ENCODE measurements at places on chromosomes 6 and 20.

DNA sequence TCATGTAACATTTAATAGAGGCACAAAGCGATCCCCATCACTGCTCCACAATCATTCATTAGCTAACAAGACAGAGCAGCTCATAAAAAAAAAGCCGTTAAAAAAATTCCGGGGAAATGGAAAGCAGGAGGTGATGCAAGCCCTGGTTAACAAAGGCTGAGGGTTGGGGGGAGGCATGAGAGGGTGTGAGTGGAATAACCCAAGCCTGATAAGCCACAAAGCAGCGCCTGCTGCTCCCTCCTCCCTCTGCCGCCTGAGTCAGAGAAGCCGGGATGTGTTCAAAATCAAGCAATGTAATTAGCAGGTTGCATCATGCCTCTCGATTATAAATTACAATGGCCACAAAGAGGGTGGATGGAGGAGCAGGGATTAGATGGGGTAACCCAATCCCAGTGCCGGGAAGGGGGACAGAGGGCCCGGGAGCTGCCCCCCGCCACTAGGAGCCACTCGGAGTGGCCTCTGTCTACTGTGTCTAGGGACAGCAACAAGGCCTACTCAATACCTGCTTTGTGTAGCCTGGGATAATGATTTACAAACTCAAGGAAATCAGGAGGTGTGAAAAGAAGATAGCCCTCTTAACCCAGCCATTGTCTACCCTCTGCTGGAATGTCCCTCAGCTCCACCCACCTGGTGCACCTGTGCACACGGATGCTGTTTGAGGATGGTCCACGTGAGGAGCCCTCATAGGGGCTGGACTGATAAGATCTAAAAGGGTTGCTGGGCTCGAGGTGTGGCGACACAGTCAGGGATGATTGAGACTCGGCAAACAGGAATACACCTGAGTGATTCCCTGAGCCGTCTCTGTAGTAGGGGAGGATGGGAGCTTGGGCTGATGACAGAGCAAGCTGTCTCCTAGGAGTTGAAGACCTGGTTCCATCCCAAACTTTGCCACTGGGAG lies 156.9 kb downstream of the VEGFA start:
- peak; percentile 98 for DNase-seq

DNA sequence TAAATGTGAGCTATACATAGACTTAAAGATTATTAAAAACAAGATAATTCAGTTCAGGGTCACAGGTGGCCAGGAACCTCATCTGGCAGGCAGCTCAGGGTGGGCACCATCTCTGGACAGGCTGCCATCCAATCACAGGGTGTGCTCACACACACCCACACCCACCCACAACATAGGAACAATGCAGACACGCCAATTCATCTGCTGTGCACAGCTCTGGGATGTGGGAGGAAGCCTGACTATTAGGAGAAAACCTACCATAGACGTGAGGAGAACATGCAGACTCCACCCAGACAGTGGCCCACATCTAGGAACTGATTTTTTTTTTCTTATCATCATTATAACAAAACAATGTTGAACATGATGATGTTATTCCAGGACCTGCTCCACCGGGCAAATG lies 286.7 kb downstream of the PRL start:
- no peak for DNase-seq

DNA sequence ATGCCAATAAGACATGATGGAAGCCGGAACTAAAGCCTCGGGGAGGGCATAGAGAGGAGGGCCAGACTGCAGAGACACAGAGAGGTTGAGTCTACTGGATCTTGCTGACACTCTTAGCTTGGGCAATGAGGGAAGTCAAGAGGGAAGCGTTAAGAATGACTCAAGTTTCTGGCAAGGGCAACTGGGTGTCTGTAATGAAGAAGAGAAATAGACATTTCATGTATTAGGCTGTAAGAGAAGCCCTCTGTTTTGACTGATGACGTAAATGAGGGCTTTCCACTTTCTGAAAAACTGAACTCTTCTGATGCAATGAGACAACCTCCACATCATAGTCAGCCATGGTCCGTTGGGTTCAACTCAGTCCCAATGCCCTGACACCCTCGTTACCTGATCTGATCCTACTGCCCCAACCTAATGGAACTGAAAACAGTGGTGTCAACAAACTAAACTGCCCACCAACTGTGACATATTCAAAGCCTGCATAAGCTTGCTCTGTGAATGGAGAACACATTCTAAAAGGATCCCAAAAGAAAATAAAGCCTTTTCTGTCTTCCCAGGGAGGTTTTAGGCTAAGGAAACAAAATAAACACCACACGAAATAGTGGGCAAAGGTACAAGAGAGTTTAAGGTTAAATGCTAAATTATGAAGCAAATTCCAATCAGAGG lies 45.8 kb upstream of the PNRC1 start:
- peak; percentile 90 for DNase-seq

DNA sequence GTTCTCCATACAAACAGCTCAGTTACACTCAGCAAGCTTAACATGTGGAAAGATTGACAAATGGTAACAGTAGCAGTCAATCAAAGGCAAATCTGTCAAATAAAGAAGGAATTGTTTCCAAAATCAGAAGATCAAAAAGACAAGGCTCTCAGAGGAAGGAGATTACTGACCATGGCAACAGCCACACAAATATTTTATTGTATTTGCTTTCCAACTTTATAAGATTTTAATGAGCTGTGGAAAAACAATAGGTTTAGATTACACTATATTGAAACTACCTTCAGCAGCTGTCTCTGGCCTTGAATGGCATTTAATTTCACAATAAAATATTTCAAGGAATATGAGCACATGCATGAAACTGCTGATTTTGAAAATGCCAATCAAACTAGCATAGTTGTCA lies 1143.9 kb upstream of the GJE1 start:
- peak; percentile 36 for DNase-seq

- no peak for DNase-seq
Measured at GRCh38 chr6:40473026-40473425, 114.1 kb downstream of the LRFN2 start.

DNA sequence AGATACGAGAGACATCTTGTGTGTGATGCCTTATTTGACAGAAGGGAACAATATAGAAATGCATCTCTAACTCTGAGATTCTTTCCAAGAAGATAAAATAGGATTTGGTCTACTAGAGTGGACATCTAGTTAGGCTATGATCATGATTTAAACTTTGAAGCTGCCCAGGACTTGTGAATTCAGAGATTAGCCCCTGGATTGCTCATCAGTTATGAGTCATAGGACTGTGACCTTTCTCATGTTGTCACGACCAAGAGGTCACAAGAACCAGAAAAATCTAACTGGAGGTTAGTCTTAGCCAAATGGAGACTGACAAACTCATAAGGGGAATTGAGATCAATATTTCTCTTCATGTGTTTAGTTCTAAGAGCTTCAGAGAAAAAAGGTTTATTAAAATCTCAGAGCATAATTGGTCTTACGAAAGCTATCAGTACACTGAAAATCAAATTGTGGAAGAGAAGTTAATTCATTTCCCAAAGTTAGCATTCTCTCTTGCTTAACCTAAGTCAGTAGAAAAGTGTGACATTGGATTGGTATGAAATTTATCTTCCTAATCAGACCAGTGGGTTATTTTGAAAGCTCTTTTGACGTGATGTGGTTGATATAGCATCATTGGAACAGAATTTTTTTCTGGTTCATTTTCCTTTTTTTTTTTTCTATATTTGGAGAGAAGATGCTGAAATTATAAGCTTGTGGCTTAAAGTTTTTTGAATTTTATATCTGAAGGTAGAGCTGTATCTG lies 245.7 kb downstream of the RNF144B start:
- peak; percentile 8 for DNase-seq

GRCh38 chr6:69069881-69070280 lies 434.8 kb downstream of the ADGRB3 start:
- DNase-seq = no peak

GRCh38 chr20:2998728-2999127 lies 44.7 kb upstream of the GNRH2 start:
- DNase-seq = no peak

DNA sequence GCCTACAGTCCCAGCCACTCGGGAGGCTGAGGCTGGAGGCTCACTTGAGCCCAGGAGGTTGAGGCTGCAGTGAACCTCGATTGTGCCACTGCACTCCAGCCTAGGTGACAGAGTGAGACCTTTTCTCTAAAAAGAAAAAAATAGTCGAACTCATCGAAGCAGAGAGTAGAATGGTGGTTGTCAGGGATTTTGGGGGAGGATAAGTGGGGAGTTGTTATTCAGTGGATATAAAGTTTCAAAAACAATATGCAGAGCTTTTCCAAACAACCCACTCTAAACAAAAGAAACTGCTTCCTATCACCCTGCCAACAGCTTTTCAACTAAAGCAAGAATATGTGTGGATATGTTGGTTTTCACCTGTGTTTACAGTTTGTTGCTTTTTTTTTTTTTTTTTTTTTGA lies 11.6 kb upstream of the MAK start:
- no peak for DNase-seq

- DNase-seq = no peak
Measured at GRCh38 chr6:26412228-26412627, 10.2 kb downstream of the BTN3A1 start.

DNA sequence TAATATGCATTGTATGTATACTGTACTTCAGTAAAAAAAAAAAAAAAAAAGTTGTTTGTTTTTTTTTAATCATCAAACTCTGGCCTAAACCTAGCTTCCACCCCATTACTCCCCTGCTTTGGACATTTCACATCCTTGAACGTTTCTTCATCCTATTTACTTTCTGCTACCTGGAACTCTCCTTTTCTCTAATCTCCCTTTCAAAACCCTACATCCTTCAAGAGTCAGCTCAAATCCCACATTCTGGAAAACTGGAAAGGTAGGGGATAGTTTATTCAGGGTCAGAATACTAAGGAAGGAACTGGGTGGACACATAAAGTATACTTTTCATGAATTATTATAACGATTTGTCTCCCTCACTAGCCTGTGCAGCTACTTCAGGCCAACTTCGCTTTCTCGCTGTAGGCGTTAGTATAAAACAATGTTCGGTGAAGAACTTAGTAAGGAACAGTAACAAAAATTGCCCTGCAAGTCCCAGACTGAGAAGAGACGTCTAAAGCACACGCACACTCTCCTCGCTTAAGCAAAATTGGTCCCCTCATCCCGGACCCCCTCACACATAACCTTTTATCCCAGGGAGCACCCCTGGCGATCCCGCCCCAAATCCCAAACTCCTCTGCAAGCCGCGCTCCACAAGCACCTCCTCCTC lies 775 bp downstream of the PIGU start:
- no peak for DNase-seq

GRCh38 chr20:50108556-50109235 lies 4.3 kb downstream of the UBE2V1 start:
- DNase-seq = no peak

DNA sequence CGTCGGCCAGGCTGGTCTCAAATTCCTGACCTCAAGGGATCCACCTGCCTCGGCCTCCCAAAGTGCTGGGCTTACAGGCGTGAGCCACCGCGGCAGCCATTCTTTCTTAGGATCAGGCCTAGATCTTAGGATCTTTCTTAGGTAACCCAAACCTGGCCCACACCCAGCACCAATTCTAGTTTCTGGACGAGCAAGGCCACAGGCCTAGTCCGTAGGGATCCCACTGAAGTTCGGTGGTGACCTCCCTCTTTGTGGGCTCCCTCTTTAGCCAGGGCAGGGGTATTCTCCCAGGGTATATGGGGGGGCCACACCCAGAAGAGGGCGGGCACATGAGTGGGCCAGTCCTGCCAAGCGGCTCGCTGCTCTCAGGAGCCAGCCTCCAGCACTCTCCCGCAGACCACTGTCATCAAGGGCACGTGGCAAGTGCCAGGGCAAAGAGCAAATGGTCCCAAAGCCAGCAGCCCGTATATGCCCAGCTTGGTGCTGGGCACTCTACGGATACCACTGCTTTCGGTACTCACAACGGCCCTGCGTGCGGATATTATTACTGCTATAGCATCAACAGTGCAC lies 6.5 kb downstream of the PXDC1 start:
- no peak for DNase-seq

- DNase-seq = no peak
Measured at GRCh38 chr6:108989700-108990099, 104.9 kb downstream of the SESN1 start.

DNA sequence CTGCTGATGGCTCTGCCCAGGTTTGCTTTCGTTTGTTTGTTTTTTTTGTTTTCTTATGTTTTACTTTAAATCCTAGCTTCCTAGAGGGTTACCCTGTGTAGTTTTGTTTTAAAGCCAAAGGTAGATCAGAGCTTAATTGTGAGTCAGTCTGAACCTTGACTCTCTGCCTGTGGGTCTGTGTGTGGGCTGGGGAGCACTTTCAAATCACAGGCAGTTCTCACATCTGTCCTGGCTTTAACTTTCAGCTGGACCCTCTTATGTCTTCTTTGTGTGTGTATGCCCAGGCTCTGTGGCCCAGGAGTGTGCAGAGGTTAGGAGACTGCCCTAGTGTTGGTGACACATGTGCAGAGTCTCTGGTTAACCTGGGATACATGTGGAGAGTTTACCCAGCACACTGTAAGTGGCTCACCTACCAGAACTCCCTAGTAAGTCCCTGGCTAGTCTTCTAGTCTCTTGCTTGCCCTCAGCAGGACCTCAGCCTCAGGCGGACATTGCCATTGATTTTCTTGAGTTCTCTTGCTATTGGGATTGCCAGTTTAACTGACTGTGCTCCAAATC lies 19.0 kb downstream of the HIVEP1 start:
- DNase-seq = no peak

- DNase-seq = no peak
Measured at GRCh38 chr20:48480216-48480772, 347.5 kb downstream of the PREX1 start.

GRCh38 chr6:37200085-37200484 lies 30.1 kb downstream of the PIM1 start:
- no peak for DNase-seq

DNA sequence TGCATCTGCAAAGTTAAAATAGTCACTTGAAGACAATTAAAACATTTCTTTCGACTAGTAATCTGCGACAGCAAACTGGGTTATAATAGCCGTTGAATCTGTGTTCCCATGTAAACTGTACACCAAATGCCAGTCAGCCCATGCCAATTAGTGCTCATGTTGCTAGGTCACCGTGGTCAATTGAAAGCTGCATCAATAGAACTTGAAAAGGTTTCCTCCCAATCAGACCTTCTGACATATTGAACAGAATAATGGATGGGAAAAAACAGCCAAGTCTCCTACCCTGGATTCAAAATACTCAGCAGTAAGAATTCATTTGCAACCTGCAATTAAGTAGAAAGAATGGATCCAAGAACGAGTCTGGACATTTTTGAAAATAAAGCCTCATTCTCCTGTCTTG lies 11.2 kb downstream of the NKX2-4 start:
- no peak for DNase-seq

- no peak for DNase-seq
Measured at GRCh38 chr20:3572151-3572550, 91.0 kb downstream of the GFRA4 start.

DNA sequence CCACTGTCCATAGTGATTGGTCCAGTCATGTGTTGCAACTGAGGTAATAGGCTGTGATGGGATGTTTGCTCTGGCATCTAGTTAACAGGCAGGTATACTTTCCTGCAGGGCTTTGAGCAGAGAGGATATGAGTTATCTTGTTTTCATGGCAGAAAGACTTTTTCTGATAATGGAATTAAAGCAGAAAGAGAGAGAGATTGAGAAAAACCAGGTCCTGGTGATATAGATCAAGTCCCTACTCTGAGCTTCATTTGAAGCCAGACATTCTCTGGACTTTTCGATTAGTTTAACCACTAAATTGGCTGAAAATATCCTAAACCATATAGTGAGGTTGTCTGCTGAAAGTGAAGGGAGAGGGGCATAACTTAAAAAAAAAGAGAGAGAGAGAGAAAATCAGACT lies 233.8 kb upstream of the TBX18 start:
- no peak for DNase-seq

GRCh38 chr6:14634072-14634471 lies 516.5 kb downstream of the CD83 start:
- DNase-seq = no peak
